ENCODE measurements at places on chromosomes 3 and 15.

DNA sequence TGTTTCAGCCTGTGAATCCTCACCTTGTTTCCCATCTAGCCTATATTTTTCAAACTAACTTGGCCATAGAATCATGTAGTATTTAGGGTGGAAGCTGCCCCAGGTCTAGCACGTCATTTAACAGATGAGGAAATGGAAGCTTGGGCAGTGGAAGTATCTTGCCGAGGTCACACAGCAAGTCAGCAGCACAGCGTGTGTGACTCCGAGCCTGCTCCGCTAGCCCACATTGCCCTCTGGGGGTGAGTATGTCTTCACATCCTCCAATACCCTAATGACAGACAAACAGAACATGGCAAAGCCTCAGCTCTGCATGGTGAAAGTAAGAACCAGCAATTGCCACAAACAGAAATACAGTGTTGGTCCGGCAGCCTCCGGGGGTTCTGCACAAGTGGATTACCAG lies 2.2 kb upstream of the CCR5 start:
- DNase-seq, result peak; percentile 32

DNA sequence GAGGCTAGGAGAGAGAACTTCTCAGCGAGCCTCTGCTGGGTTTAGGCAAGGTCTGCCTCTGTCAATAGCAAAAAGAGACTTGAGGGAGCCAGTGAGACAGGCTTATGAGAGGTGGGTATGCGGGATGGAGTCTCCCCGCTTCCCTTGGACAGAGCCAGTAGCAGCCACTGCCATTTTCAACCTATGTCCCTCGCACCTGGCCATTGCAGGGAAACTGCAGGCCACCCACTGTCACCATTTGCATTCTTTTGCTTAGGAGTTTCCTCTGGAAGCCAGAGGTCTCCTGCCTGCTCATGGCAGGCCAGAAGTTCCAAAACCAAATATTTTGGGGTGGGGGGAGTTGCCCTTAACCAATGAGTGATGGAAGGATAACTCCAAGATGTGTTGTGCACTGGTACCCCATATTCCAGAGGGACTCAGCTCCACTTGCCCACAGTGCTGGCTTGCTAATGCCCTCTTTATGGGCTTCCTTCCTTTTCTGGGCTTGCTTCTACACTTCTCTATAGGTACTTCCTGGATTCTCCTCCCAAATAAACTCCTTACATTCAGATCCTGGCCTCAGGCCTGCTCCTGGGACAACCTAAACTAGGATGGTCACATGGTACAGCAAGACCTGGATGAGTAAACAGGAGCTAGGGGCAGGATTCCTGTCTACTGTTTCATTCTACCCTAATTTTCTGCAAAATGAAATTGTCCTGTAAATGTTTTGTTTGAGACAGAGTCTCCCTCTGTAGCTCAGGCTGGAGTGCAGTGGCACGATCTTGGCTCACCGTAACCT lies 108.9 kb upstream of the PROK2 start:
- no peak for DNase-seq

DNA sequence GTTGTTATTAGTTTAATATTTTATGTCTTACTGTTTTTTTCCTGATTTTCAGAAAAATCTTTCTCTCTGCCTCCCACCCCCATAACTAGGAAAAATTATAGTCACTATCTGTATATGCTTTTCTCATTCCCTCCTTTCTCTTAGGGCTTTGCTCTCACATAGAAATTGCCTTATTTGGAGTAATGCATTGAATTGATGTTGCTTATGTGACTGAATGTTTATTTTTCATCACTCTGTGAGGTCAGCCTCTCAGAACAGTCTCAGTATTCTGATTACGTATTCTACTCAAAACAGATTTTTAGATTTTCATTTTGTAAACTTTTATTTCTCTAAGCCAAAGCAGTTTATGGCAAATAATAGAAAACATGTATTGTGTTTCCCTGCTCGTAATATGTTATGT lies 121.0 kb downstream of the SLMAP start:
- no peak for DNase-seq

DNA sequence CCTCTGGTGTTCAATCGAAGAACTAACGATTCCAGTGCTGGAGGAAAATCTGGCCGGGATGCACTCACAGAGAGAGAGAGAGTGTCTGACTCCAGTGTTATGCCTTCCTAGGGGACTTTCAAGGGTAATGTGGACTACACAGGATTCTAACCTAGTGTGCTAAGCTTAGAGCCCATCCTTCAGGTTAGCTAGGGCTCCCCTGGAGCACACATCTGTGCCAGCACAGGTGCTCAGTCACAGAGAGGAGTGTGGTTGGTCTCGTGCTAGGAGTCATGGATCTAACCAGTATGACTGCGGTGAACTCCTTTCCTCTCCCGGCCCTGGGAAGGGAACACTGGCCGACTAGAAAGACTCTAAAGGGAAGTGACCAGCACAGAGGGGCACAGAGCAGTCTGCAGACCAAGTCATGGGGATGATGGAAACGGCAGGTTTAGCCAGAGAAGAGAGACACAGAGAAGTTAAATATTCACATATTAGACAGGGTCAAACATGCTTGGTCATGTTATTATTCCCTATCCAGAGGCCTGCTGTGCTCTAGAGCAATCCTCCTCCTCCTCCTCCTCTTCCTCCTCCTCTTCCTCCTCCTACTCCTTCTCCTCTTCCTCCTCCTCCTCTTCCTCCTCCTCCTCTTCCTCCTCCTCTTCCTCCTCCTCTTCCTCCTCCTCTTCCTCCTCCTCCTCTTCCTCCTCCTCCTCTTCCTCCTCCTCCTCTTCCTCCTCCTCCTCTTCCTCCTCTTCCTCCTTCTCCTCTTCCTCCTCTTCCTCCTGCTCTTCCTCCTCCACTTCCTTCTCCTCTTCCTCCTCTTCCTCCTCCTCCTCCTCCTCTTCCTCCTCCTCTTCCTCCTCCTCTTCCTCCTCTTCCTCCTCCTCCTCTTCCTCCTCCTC lies 280.3 kb downstream of the XXYLT1 start:
- DNase-seq, result no peak

GRCh38 chr3:191324936-191325335 lies 4.3 kb upstream of the CCDC50 start:
- no peak for DNase-seq

GRCh38 chr3:14323401-14324223 lies 78.8 kb upstream of the SLC6A6 start:
- no peak for DNase-seq

DNA sequence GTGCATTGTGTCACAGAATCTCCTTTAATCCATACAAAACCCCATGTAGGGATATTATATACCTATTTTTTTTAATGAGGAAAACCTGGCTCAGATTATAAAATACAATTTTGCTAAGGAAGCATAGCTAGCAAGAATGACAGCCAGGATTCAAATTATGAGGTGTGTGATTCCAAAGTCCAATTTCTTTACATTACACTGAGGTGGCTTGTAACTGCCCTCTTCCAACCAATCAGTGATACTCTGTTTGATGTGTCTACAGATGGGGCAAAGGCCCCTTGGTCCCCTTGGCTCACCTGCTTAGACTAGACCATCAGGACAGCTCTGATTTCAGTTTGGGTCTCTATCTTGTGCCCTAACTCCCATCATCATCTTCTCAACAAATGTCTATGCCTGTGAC lies 120.3 kb upstream of the ADAMTS9 start:
- no peak for DNase-seq

GRCh38 chr3:145735631-145736030 lies 425.4 kb downstream of the PLOD2 start:
- DNase-seq, result no peak

- DNase-seq, result no peak
These were observed 94.5 kb downstream of the CHCHD6 start for GRCh38 chr3:126798521-126798920.

- no peak for DNase-seq
These were observed 5.2 kb upstream of the PFN2 start for GRCh38 chr3:149975919-149976318.

DNA sequence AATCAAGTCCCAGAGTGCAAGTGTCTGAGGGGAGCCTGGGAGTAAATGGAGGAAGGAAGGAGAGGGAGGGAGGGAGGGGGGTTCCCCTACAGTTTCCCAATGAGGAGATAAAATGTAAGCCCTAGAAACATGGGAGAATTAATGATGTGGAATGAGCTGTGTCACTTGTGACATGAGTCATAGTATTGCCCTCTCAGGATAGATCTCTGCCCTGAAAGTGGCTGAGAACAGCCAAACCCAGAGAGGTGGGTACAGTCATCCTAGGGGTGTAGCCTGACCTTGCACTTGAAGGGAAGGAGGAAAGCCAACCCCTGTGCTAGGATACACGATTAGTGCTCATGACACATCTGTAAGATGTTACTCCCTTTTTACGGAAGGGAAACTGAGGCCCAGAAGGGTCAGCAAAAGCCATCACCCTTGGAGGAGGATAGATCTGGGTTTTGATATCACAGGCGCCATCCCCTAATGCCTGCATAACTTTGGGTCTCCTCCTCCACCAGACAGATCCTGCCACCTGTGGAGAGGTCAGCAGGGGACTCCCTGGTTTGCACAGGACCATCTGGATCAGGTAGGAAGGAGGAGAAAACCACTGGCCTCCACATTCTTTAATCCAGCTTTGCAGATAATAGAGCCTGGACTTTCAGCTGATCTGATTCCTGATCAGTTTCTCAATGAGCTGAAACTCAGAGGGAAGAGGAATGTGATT lies 23.1 kb upstream of the USP3 start:
- no peak for DNase-seq

- DNase-seq, result peak; percentile 62
These were observed 21.1 kb upstream of the CDCP1 start for GRCh38 chr3:45167011-45167911.

DNA sequence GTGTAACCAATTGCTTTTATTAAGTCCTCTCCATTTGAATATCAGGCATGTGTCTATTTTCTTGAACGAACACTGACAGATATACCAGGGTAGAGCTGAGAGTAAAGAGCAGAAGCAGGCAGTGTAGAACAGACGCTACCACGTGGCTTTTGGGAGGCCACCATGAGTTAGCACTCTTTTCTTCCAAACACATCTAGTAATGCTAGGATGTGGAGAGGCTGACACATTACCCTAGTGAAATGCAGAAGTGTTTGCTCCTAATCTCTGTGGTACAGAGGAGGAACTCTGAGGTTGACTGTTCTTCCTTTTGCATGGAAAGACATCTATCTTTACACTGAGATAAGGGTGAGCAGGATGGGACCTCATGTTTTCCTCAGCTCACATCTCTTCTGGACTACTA lies 216.3 kb downstream of the SATB1 start:
- no peak for DNase-seq
